ENCODE measurements at places on chromosomes 12 and 14.

DNA sequence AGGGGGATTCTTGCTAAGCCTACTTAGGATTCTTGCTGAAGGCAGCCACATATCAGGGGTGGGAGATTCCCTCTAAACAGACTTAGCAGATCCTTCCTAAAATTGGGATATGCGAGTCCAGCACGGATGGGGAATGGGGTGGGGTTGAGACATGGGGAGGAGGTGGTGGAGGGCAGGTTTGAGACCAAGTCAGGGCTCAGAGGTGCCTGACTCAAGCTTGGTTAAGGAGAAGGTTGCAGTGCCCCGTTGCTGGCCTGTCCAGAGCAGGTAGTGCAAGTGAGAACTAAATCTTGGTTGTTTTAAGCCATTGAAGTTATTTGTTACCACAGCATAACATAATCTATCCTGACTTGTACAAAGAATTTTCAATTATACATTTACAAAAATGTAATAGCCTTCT is 359.7 kb downstream of the AACS start:
- no peak for DNase-seq

DNA sequence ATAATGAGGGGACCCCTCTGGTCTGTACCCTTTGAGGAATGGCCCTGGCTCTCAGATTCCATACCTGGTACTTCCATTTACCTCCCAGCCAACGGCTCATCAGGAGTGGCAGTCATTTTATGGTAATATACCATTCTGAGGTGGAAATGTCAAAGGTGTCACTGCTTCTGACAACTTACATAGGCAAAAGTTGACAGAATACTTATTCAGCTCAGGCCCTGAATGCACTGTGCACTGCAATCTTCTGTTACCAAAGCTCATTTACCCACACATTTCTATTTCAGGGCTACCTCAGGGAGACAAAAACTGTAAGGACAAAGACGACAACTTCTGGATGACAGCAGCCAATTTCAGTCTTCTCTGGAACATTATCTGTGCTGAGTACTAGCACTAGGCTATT is 212.2 kb upstream of the TMEM260 start:
- DNase-seq: no peak

- DNase-seq: no peak
Measured at GRCh38 chr14:30874999-30875787, 834 bp downstream of the COCH start.

GRCh38 chr14:33282331-33283230 is 343.9 kb downstream of the NPAS3 start:
- DNase-seq: no peak

GRCh38 chr12:5691943-5692342 is 253.1 kb downstream of the ANO2 start:
- DNase-seq: no peak

GRCh38 chr14:101074196-101075024 is 170.9 kb upstream of the RTL1 start:
- DNase-seq: peak; percentile 2

DNA sequence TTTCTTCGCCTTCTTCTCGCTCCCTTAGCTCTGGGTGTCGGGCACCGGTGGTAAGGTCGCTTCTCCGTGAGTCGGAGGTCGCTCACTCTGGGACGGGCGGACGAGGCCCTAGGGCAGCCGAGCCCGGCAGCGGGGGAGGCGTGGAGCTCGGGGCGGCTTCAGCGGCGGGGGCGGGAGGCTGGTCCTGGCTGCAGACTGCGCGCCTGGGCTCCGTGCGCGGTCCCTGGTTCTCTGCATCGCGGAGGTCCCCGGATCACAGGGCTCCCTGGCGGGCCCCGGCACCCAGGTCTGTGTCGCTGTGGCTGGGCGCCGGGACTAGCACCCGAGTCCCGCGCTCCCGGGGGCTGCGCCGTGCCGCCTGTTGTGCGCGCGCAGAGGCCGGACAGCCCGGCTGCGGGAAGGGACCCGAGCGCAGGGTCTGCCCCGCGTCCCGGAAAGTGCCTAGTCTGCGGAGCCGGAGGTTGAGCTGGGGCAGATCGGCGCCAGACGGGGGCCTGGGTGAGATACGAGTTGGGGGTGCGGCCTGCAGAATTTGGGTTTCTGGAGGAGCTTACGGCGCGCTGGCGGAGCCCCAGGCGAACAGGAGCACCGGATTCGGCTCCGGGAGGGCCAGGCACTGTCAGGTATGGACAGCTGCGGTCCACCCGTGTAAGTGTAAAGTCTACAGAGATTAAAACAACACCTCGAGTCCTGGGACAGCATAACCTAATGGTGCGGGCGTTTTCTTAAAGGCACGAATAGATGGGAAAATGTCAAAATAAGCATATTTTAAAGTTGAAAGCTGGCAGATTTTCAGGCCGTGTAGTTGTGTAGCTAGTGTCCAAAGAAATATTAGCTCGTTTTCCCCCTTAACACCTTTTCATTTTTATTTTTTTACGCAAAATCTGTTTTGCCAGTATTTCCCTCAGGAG is 713 bp downstream of the FRMD6 start:
- no peak for DNase-seq

- DNase-seq: no peak
Measured at GRCh38 chr12:47433876-47434275, 272.0 kb downstream of the RPAP3 start.

DNA sequence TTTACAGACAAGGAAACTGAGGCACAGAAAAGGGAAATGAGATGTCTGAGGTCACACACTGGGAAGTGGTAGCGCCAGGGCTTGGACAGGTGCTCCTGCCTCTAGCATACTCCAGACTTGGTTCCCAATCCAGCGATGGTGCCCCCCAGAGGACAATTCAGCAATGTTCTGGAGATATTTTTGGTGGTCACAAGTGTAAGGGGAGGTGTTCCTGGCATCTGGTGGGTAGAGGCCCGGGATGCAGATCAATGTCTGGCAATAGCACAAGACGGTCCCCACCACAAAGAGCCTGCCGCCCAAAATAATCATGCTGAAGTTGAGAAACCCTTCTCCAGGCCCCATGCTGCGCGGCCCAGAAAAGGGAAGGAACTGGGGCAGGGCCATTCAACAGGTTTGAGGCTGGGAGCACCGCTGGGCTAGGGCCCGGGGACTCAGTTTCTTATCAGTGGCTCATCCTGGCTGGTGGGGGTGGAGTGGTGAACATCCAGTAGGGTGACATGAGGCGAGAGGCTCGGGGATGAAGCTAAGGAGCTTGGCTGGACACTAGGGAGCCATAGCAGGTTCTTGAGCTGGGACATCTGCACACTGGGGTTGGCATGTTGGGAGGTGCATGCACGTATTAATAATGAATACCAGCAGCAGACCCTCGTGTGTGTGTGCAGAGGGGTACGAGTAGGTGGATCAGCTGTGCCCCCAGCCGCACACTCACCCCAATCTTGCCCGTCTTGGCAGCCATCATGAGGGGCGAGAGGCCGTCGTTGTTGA is 35.1 kb downstream of the TRPV4 start:
- peak; percentile 14 for DNase-seq

DNA sequence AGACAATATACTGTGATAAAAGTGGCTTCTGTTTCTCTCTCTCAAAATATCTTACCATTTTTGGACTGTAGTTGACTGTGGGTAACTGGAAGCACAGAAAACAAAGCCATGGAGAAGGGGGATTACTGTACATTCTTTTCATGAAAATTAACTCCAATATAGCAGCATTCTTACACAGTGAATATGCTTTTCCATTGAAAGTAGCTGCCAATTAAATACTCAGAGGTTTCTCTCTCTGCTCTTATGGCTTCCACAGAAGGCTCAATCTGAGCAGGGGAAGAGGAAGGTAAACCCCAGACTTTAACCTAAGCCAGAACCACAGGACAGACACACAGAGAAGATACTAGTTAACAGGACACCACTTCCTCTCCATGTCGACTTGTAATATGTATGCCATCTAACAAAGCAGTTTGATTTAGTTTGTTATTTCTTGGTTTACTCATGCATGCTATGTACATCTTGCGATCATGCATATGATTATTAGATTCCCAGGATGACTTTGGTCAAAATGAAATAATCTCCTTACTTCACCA is 150.2 kb downstream of the SSPN start:
- no peak for DNase-seq

GRCh38 chr12:56336361-56337167 is 2.1 kb upstream of the IL23A start:
- no peak for DNase-seq
